Activated T-helper 2 cell treated with anti-CD3 and anti-CD28 coated beads, Interferon-gamma antibody, Interleukin-2, Interleukin-4, amounts not matched to agents 10 μg/mL and 5 μg/mL and 100 μg/mL, durations not matched to agents 14 hours and 24 hours and 36 hours (primary cell): ENCODE measurements at places on chromosomes 1 and 21. TPM values are rescaled to one million over a fixed set of nuclear protein-coding genes. Genes with fewer than 3 reads are reported as not detected.
A peak's percentile ranks its signal among the peaks of the same experiment; 100 is the strongest.

GRCh38 chr1:231836227-231836893 lies 209.8 kb downstream of the DISC1 start:
- H3K4me3 ChIP-seq = no peak overlapping the region
- H3K27ac ChIP-seq = no peak overlapping the region
- no peaks in the 10 kb centered on the region for H3K36me3 ChIP-seq

DNA sequence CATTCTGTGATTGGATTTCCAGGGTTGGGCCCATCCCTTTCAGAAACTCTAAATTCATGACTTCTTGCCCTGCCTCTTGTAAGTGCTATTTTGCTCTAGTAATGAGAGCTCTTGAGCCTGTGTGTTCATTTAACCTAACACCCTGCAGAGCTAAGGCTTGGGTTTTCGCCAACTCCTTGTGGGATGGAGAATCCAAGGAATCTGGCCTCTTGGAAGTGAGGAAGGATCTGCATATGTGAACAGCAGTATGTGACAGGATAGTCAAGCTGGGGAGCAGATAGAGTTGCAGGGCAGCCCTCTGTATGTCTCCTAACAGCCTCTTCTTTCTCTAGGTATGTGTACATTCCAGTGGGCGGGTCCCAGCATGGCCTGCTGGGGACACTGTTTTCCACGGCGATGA lies 258.9 kb downstream of the HHAT start:
- H3K27ac ChIP-seq = no peak overlapping the region
- H3K4me3 ChIP-seq = no peak overlapping the region
- no peaks in the 10 kb centered on the region for H3K4me1 ChIP-seq
- no peak for DNase-seq

GRCh38 chr1:40646315-40646714 lies 19.2 kb downstream of the RIMS3 start:
- H3K27ac ChIP-seq = no peak overlapping the region
- peaks cover 6% of the 10 kb centered on the region for H3K4me1 ChIP-seq
- no peaks in the 10 kb centered on the region for H3K27me3 ChIP-seq
- no peak overlapping the region for H3K4me3 ChIP-seq
- no peaks in the 10 kb centered on the region for H3K36me3 ChIP-seq

- H3K27ac ChIP-seq = peak overlapping the region; percentile 53
- no peak for DNase-seq
- H3K36me3 ChIP-seq = peaks cover 39% of the 10 kb centered on the region
- H3K4me3 ChIP-seq = peak overlapping the region; percentile 18
- H3K27me3 ChIP-seq = peaks cover 3% of the 10 kb centered on the region
Observed at GRCh38 chr1:39737546-39738169, 1.0 kb upstream of the PPIE start.

- no peak overlapping the region for H3K4me3 ChIP-seq
- no peaks in the 10 kb centered on the region for H3K36me3 ChIP-seq
- H3K4me1 ChIP-seq = peaks cover 19% of the 10 kb centered on the region
Observed at GRCh38 chr1:167555971-167556714, 2.6 kb upstream of the CREG1 start.

- no peak overlapping the region for H3K27ac ChIP-seq
- no peaks in the 10 kb centered on the region for H3K36me3 ChIP-seq
- DNase-seq = no peak
- H3K4me3 ChIP-seq = no peak overlapping the region
Observed at GRCh38 chr1:6126521-6127067, 53.5 kb downstream of the CHD5 start.

- H3K4me1 ChIP-seq = peaks cover 9% of the 10 kb centered on the region
- no peak overlapping the region for H3K4me3 ChIP-seq
- DNase-seq = no peak
- H3K27ac ChIP-seq = no peak overlapping the region
Observed at GRCh38 chr1:205963352-205964155, 20.3 kb upstream of the SLC26A9 start.

DNA sequence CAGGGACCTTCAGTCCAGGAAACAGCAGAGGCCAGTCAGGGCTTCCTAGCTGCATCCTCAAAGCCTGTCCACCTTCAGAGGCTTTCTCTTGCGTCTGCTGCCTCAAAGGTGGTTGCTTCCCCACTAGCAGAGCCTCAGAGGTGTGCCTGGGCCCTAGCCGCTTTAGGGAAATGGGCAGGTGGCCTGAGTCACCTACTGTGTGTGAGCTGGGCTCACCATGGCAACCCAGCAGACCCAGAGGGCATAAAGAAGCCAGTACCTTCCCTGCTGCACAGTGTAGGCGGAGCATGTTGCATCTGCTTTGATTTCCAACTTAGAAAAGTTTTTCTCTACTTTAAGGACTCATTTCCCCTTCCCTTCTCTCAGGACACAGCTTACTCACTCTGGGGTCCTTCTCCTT lies 12.5 kb downstream of the SLC9A1 start:
- peak overlapping the region; percentile 18 for H3K27ac ChIP-seq
- no peak for DNase-seq
- H3K4me1 ChIP-seq = peaks cover 25% of the 10 kb centered on the region
- H3K36me3 ChIP-seq = peaks cover 14% of the 10 kb centered on the region
- no peak overlapping the region for H3K4me3 ChIP-seq
- no peaks in the 10 kb centered on the region for H3K27me3 ChIP-seq

- H3K36me3 ChIP-seq = no peaks in the 10 kb centered on the region
- no peak overlapping the region for H3K27ac ChIP-seq
- no peaks in the 10 kb centered on the region for H3K4me1 ChIP-seq
- no peak overlapping the region for H3K4me3 ChIP-seq
- DNase-seq = no peak
- no peaks in the 10 kb centered on the region for H3K27me3 ChIP-seq
Observed at GRCh38 chr1:69433073-69433472, 134.6 kb upstream of the LRRC7 start.

GRCh38 chr1:219988387-219988786 lies 57.9 kb downstream of the EPRS1 start:
- H3K27ac ChIP-seq = no peak overlapping the region
- no peak overlapping the region for H3K4me3 ChIP-seq
- peaks cover 56% of the 10 kb centered on the region for H3K36me3 ChIP-seq
- no peak for DNase-seq
- H3K27me3 ChIP-seq = no peaks in the 10 kb centered on the region

DNA sequence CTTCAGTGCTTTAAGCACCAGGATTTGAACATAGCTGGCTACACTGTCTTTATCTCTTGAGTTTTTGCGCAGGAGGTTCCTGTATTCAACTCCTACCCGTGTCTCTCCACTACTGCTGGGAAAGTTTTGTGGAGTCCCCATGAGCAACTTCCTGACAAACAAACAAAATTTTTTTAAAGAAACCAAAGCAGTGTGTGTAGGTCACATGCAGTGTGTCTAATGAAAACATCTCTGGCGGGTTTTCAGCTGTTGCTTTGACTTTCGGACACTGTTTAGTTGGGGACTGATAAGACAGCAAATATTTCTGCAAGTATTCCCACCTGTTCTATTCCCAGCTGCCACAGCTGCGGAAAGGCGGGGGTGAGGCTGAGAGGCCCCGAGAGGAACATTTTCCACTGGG lies 2.0 kb downstream of the PSEN2 start:
- no peak for DNase-seq
- H3K27ac ChIP-seq = no peak overlapping the region
- peak overlapping the region; percentile 56 for H3K4me3 ChIP-seq
- peaks cover 3% of the 10 kb centered on the region for H3K36me3 ChIP-seq

AMY2A gene
- not detected in 2 replicates for total RNA-seq

S100A2 gene
- 0.44 and 0.75 TPM in 2 replicates for total RNA-seq

TTC34 gene
- 0.94 and 1.1 TPM in 2 replicates for total RNA-seq
